ENCODE measurements at places on chromosomes 5 and 9.

DNA sequence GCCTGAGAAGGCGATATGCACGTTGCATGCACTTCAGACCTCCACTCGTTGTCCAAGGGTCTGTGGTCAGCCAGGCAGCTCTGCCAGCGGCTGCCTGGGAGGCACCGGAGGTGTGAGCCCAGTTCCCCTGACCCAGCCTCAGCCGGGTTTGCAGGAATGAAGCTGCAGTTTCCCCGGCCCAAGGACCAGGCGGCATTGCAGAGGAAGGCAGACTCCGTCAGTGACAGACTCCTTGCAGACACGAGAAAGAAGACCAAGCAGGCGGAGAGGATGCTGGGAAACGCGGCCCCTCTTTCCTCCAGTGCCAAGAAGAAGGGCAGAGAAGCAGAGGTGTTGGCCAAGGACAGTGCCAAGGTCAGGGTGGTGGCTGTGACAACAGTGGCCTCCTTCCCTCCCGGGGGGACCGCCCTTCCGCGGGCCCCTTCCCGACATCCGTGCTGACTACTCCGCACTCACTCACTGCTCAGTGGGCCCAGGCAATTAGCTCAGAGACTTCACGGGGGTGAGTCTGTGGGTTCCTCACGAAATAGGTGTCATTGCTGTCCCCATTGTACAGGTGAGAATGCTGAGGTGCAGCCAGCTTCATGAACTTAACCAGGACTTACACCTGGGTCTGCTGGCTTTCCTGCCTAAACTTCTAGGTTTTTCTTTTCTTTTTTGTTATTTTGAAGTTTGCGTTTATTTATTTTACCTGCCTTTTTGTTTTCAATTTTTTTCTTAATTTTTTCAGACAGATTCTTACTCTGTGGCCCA is 10.8 kb upstream of the AIF1L start:
- DNase-seq, result no peak

GRCh38 chr9:123329329-123329955 is 26.6 kb upstream of the CRB2 start:
- no peak for DNase-seq

DNA sequence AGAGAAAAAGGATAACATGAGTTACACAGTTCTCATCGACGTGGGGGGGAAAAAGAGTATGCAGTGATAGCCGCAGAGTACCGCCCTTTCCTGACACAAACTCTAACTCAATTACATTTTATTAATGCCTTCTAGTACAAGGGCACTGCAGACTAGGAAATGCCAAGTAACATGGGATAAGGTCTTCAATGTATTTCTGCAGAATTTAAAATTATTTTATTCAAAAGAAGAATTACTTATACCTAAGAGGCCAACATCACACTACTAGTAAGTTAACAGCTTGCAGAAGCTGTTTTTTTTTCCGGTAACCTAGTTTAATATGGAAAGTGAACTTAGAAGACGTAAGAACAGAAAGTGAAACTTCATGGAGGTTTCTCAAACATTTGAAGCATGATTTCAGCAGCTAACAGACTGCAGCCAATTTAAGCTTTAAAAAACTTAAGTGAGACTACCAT is 3.9 kb downstream of the SETX start:
- peak; percentile 57 for DNase-seq

DNA sequence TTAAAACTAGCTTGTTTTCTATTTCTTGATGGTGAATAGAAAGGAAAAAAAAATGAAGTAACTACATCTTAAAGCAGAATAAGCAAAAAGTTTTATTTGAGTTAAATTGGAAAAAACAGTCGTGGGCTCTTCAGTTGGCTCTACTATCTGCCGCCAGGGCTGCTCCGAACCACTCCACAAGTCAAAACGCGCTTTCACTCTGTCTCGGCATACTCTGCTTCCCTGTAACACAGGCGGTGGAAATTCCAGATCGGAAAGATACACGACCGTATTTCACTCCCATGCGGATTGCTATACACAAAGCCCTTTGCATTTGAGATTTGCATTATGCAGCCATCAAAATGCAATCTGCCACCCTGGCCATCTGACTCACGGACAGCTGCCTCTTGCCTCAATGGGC is 505.6 kb downstream of the IRX1 start:
- DNase-seq, result no peak

DNA sequence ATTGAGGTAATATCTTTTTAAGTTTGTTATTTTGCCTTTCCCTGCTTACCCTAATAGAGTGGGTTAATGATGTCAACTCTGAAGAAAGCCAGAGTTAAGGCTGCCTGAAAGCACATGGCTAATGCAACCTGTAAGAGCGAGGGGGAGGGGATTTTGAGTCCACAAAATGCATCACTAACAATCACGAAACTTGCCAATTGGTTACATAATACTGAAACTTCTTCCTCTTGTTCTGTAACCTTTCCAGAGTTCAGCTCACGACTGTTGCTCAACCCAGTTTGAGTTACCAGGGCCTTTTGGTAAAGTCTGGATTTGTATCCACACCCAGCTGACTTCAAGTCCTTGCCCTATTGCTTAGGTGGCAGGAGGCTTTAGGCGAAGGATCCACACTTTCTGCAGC is 308.8 kb downstream of the EFNA5 start:
- DNase-seq, result no peak

DNA sequence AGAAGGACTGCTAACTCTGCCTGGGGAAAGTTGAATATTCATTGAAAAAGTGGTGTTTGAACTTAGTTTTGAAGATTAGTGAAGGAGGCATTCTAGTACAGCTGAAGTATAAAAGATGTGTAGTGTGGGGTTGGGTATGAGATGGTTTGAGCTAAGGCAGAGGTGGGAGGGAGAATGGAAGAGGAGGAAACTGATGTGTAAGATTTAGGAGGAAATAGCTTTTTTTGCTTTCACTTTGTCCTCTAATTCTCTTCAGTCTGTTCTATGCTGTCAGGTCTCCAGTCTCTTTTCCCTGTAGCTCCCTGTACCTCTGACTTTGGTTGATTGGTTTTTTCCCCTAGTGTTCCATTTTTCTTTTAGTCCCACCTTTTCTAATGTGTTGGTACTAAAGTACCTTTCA is 9.0 kb downstream of the CREBRF start:
- DNase-seq, result no peak

DNA sequence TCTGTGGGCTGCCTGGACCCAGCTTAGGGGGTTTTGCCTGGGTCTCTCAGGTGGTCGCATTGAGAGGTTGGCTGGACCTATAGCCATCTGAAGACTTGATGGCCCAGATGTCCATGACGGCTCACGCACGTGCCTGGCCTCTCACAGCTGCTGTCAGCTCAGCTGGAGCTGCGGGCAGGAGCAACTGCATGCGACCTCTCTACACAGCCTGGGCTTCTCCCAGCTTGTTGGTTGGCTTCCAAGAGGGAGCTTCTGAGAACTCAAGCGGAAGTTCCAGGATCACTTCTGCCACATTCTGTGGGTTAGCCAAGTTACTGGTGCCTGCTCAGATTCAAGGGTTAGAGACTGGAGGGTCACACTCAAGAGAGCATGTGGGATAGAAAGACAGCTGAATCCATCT is 99.2 kb downstream of the DAPK1 start:
- DNase-seq, result no peak

GRCh38 chr9:22036866-22037626 is 27.9 kb upstream of the CDKN2B start:
- DNase-seq, result no peak

GRCh38 chr5:175688352-175689146 is 30.7 kb downstream of the HRH2 start:
- DNase-seq, result no peak

- DNase-seq, result no peak
Observed at GRCh38 chr9:105912863-105913516, 218.6 kb downstream of the TMEM38B start.

- DNase-seq, result no peak
Observed at GRCh38 chr9:8521112-8521511, 721.5 kb upstream of the DMAC1 start.

- DNase-seq, result no peak
Observed at GRCh38 chr5:1540166-1540565, 16.4 kb upstream of the LPCAT1 start.

- no peak for DNase-seq
Observed at GRCh38 chr9:91770229-91770628, 179.8 kb downstream of the ROR2 start.

DNA sequence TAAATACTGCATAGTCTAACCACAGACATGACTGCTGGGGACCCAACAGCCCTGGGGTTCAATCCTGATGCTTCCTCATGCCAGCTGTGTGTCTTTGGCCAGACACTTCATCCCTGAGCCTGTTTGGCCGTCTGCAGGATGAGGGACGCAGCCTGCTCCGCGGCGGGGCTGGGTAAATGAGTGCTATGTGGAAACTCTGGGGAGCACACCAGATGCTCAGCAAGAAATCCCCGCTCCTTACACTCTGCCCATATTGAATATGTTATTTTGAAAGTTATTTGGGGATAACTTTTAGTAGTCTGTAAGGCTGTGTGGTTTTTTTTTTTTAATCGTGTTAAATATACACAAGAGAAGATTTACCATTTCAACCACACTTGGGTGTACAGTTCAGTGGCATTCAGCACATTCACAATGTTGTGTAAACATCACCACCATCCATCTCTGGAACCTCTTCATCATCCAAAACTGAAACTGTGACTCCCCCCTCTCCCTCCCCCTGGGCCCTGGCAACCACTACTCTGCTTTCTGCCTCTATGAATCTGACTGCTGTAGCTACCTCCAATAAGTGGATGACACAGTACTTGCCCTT is 42.7 kb downstream of the SH3PXD2B start:
- DNase-seq, result peak; percentile 74

DNA sequence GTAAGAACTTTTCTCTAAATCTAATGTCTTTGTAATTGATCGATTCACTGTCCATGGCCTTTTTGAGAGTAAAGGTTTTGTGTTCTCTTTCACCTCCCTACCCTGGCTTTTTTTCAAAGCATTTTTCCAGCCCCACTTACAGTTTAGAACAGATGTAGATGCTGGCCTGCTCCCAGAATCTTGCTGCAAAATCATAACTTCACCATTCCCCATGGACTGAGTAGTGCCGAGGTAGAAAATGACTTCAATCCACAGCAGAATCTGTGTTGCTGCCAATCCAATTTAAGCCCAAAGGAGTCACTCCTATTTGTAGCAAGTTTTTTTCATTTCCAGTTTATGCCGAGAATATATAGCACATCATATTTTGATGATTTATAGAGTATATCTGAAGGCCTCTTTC is 46.5 kb upstream of the CEMIP2 start:
- DNase-seq, result no peak

- DNase-seq, result peak; percentile 6
Observed at GRCh38 chr5:154444556-154445421, 1.0 kb upstream of the SAP30L start.

DNA sequence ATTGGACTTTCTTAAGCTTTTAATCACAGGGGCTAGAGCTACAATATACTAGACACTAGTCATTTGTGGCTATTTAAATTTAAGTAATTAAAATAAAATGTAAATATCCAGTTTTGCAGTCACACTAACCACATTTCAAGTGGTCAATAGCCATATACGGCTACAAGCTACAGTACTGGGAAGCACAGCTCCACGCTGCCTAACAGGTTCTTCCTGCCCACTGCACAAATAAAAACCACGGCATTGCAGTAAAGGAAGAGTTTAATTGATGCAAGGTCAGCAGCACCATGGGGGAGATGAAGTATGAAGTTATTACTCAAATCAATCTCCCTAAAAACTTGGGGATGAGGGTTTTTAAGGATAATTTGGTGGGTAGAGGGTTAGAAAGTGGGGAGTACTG is 134.1 kb downstream of the LURAP1L start:
- no peak for DNase-seq

DNA sequence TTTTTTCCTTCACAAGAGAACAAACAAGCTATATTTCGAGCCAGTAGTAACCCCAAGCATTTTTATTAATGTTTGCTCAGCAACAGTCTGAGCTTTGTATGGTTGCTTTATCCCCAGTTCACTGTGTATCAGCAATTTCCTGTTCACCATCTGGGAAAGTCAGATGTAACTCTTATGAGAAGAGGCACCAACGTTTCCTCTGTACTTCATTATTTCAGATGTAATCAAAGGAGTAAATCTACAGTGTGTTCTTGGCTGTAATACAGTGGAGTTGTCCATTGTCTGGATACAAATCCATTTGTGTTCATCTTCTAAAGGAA is 340.2 kb downstream of the ARRDC3 start:
- DNase-seq, result no peak

DNA sequence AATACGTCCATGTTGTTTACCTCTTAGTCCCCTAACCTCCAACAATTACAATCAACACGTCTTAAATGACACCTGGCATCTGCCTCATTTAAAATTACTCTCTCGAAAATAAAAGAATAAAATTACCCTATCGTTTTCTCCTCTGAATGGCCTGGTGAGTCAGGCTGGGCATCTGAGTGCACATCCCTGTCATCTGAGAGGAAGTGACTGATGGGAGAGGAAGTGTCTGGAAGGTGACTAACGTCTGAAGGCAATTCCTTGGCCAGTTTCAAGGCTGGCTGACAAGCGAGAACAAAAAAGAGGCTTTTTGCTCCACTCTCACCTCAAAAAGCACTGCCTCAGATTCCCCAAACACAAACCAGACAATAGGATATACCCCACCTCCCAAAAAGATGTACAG is 57.7 kb downstream of the MAPKAP1 start:
- DNase-seq, result no peak

GRCh38 chr5:6819521-6819920 is 106.3 kb downstream of the TENT4A start:
- no peak for DNase-seq

- DNase-seq, result no peak
Observed at GRCh38 chr5:9468060-9468388, 77.9 kb downstream of the SEMA5A start.

DNA sequence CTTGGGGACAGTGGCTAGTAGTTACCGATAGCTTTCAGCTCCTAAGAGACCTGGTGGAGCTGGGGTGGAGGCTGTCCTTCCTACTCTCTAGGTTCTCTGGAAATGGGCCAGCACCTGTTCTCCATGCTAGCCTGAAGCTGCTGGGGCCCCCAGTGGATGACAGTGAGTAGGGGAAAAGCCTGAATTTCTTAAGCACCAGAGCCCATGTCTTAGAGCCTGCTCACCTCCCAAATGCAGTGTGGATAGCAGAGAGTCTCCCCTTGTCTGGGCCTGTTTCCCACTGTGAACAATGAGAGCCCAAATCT is 105.8 kb downstream of the DAB2IP start:
- DNase-seq, result no peak

DNA sequence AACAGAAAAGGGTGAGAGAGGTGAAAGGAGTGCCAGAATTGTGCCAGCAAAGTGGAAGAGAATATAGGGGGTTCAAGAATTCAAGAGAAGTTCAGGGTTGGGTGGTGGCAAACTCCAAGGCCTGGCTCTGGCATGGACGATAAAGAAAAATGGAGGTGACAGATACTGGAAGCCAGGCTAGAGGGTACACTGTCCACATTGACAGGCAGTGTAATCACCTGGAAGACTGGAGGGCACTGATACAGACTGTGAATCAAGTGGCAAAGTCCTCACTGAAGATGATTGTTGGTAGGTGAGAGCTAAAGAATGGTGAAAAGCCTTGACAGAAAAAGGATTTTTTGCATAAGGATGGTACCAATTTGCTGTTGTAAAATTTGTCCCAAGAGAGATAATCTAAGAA is 7.1 kb downstream of the SAR1B start:
- DNase-seq, result no peak

- no peak for DNase-seq
Observed at GRCh38 chr9:83304686-83305085, 233.5 kb downstream of the FRMD3 start.

- no peak for DNase-seq
Observed at GRCh38 chr9:138060881-138061280, 183.3 kb downstream of the CACNA1B start.

Data from activated CD4-positive, alpha-beta T cell treated with anti-CD3 and anti-CD28 coated beads, Interleukin-2, amount 50 U/mL, for 16 hours (primary cell).